ENCODE measurements at places on chromosomes 7 and 10. TPM values are rescaled to one million over a fixed set of nuclear protein-coding genes. Genes with fewer than 3 reads are reported as not detected.

The AQP1 gene
- 1.1 TPM for total RNA-seq

The LAMB1 gene
- 101 TPM for total RNA-seq

The ABCC2 gene
- total RNA-seq, result 0.57 TPM

The SPACDR gene
- 0.39 TPM for total RNA-seq

The WEE2 gene
- total RNA-seq, result 0.04 TPM

The ARHGAP19 gene
- 42.2 TPM for total RNA-seq

- DNase-seq, result peak; percentile 83
- H3K27me3 ChIP-seq, result no peaks in the 10 kb centered on the region
- H3K4me3 ChIP-seq, result no peak overlapping the region
- H3K27ac ChIP-seq, result no peak overlapping the region
- no peaks in the 10 kb centered on the region for H3K36me3 ChIP-seq
Measured at GRCh38 chr7:149799397-149800168, 26.2 kb upstream of the ZNF467 start.

GRCh38 chr10:103648636-103649532, 155.4 kb downstream of the NEURL1 start:
- no peak overlapping the region for H3K4me3 ChIP-seq
- peaks cover 61% of the 10 kb centered on the region for H3K4me1 ChIP-seq
- peaks cover 2% of the 10 kb centered on the region for H3K36me3 ChIP-seq
- no peak for DNase-seq
- H3K27ac ChIP-seq, result peak overlapping the region; percentile 29

DNA sequence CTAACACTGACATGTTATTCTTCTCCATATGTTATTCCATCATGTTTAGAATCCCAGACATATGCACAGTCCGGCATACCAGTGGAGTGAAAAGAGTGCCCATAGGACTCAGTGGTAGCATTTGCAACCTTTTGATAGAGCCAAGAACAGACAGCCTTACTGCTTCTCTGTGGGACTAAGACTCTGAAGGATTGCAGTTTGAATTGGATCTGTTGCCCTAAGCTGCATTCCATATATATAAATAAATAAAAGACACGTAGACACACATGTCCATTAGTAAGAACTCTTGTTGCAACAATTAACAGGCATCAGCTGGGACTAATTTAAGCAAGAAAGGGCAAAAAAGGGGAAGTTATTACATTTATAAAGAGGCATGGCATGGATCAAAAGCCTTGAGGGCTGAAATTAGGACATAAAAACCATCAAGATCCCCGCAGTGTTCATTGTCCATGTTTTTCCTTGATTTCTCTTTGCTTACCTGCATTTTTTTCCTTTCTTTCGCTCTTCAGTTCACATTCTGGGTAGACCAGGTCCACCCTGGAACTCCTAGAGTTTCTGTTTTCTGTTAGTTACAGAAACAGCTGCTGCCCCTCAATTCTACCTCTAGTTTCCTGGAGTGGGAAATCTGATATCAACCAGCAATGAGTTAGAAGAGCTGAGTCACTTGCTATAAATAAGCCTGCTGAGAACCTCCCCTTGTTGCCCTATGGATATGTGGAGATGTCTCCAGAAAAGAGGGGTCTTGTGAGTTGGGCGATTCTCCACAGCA, 132.4 kb downstream of the SORCS1 start:
- H3K27me3 ChIP-seq, result no peaks in the 10 kb centered on the region
- H3K36me3 ChIP-seq, result no peaks in the 10 kb centered on the region

DNA sequence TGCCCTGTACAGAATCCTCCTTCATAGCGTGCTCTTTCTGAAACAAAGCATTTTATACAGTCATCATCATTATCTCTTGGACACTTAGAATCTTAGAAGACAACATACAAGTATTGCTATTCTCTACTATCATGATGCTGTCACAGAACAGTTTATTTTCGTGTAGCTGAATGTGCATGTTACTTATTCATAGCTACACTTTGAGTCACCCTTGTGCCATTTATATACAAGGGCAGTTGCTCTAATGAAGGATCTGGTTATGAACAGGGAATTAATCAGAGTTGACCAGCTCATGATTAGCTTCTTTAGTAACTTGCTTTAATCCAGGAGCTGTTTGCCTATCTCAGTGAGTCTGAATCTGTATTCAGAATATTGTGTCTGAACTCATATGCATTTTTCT, 11.2 kb downstream of the CASP2 start:
- H3K36me3 ChIP-seq, result peaks cover 89% of the 10 kb centered on the region
- no peak for DNase-seq
- H3K4me1 ChIP-seq, result no peaks in the 10 kb centered on the region
- H3K27ac ChIP-seq, result no peak overlapping the region
- no peak overlapping the region for H3K4me3 ChIP-seq

- H3K27ac ChIP-seq, result no peak overlapping the region
- peaks cover 15% of the 10 kb centered on the region for H3K4me1 ChIP-seq
- no peak overlapping the region for H3K4me3 ChIP-seq
Measured at GRCh38 chr7:91165006-91165845, 99.0 kb upstream of the FZD1 start.

DNA sequence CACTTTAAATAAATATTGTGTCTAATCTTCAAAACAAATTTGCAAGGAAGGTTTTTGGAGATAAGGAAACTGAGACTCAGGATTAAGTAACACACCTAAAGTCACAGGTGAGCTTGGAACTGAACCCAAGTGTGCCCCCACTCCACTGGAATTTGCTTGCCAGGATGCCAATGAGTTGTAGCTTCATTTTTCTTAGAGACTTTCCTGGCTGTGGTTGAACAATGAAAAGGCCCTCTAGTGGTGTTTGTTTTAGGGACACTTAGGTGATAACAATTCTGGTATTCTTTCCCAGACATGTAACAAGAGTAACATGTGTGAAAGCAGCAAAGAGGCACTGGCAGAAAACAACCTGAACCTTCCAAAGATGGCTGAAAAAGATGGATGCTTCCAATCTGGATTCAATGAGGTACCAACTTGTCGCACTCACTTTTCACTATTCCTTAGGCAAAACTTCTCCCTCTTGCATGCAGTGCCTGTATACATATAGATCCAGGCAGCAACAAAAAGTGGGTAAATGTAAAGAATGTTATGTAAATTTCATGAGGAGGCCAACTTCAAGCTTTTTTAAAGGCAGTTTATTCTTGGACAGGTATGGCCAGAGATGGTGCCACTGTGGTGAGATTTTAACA, 1.5 kb downstream of the IL6 start:
- no peak overlapping the region for H3K4me3 ChIP-seq
- H3K27ac ChIP-seq, result no peak overlapping the region

DNA sequence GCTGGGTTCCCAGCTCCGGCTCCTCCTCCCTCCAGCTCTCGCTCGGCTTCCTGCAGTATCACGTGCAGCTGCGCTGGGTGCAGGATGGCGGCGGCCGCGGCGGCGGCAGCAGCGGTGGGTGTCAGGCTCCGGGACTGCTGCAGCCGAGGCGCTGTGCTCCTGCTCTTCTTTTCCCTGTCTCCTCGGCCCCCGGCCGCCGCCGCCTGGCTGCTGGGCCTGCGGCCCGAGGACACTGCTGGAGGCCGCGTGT, at the start of gene CNNM1:
CNNM1 (plus strand) TSS at position 53 of the 250 bp plus-strand sequence; CDS start at position 85, 32 bp downstream.
- DNase-seq, result peak; percentile 58
- no peaks in the 10 kb centered on the region for H3K36me3 ChIP-seq
- H3K4me1 ChIP-seq, result peaks cover 14% of the 10 kb centered on the region
- no peak within 1 kb of the TSS for H3K27ac ChIP-seq

GRCh38 chr7:88922944-88923343, 127.4 kb upstream of the TEX47 start:
- no peak for DNase-seq
- no peak overlapping the region for H3K4me3 ChIP-seq
- H3K4me1 ChIP-seq, result no peaks in the 10 kb centered on the region
- H3K27ac ChIP-seq, result no peak overlapping the region
- H3K36me3 ChIP-seq, result no peaks in the 10 kb centered on the region

DNA sequence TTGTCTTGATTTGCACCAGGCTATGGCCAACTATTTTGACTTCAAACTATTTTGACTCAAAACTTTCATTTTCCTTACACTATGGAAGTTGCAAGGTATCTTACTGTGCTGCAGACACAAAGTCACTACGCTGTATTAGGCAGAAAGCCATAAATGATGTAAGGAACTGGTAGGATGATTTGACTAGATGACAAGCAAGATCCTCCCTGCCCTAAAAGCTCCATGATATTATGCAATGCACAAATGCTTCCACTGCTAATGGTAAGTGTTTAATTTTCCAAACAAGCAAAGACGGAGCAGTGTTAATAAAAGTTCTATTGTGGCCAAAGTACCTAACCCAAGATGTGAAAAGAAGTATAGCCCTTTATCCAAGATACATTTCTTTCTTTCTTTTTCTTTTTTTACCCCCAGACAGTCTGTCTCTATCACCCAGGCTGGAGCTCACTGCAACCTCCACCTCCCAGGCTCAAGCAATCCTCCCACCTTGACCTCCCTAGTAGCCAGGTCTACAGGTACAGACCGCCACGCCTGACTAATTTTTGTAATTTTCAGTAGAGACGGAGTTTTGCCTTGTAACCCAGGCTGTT, 98.2 kb downstream of the ANK3 start:
- H3K27me3 ChIP-seq, result no peaks in the 10 kb centered on the region
- no peak overlapping the region for H3K27ac ChIP-seq
- no peak overlapping the region for H3K4me3 ChIP-seq
- H3K4me1 ChIP-seq, result peaks cover 5% of the 10 kb centered on the region

DNA sequence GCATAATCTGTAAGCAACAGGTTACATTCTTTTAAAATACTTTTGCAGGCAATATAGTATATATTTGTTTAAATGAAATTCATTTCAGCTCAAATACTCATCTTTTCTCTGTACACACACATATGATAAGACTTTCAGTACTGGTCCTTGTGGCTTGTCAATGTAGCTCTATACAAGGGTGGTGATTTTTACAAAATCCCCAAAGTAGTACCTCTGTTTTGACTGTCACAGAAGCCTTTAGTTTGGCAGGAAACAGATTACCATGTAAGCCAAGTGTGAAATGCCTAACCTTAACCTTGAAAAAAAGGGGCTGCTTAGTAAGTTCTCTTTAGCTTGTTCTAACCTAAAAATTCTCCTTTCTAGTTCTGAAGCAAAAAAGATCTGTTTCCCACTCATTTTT, 87.9 kb downstream of the KCND2 start:
- peaks cover 4% of the 10 kb centered on the region for H3K4me1 ChIP-seq
- no peak for DNase-seq
- H3K36me3 ChIP-seq, result no peaks in the 10 kb centered on the region
- H3K27ac ChIP-seq, result no peak overlapping the region

- no peaks in the 10 kb centered on the region for H3K27me3 ChIP-seq
- no peak overlapping the region for H3K4me3 ChIP-seq
- no peaks in the 10 kb centered on the region for H3K4me1 ChIP-seq
Measured at GRCh38 chr7:53050433-53050832, 15.0 kb downstream of the POM121L12 start.
